ENCODE measurements at places on chromosomes 1 and 21.
A peak's percentile ranks its signal among the peaks of the same experiment; 100 is the strongest.

DNA sequence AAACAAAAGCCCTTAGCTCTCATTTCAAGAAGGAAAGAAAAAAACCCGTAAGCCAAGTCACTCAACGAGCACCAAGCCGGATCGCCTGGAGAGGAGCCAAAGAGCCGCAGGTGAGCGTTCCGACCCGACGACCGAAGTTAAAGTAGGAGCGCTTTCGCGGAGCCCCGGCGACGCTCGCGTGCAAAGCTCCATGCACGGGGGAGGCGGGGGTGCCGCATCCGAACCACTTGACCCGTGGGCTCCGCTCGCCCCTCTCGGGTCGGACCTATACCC lies 382 bp downstream of the GPBP1L1 start:
- DNase-seq, result no peak

DNA sequence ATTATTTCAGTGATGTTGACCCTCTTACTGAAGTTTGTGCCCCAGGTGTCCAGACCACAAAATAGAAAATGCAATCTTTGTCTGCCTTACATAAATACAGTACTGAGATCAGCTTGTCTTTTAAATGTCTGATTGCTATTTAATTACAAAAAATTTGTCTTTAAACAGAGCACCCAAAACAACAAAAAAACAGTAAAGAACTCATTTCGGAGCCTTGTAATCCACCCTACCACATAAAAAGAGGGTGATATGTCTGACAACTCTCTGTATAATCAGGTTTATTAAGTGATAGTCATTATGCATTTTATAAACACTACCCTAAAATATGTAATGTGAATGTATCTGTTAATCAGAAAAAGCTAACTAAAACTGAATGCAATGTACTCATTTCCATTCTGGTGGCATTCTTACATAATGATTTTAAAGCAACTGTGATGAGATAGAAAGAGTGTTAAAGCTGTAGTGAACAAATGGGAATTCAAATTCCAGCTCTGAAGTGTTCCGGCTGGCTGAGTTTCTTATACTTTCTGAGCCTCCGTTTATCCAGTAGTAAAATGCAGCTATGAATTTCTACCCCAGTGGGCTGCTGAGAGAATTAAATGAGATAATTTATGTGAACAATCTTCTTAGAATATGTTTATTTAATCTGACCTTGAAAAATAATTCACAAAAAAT lies 486.6 kb downstream of the USP25 start:
- DNase-seq, result peak; percentile 1

DNA sequence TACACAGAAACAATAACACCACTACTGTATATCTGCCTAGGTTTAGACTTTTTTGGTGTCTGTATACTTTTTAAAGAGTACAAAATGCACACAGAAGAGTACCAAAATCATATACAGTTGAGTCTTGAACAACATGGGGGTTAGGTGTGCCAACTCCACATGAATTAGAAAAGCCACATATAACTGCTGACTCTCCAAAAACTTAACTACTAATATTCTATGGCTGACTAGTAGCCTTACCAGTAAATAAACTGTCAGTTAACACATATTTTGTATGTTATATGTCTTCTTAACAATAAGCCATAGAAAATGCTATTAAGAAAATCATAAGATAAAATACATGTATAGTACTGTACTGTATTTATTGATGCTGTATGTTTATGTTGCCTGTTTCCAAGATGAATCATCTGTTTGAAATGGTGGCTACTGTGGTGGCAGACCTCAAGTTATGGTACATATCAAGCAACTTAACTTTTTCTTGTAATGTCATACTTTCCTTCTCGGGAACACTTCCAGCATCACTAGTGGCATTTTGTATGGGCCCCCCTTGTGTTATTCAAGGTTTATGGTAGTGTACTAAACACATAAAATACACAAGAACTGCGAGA lies 71.2 kb downstream of the LHX4 start:
- no peak for DNase-seq

DNA sequence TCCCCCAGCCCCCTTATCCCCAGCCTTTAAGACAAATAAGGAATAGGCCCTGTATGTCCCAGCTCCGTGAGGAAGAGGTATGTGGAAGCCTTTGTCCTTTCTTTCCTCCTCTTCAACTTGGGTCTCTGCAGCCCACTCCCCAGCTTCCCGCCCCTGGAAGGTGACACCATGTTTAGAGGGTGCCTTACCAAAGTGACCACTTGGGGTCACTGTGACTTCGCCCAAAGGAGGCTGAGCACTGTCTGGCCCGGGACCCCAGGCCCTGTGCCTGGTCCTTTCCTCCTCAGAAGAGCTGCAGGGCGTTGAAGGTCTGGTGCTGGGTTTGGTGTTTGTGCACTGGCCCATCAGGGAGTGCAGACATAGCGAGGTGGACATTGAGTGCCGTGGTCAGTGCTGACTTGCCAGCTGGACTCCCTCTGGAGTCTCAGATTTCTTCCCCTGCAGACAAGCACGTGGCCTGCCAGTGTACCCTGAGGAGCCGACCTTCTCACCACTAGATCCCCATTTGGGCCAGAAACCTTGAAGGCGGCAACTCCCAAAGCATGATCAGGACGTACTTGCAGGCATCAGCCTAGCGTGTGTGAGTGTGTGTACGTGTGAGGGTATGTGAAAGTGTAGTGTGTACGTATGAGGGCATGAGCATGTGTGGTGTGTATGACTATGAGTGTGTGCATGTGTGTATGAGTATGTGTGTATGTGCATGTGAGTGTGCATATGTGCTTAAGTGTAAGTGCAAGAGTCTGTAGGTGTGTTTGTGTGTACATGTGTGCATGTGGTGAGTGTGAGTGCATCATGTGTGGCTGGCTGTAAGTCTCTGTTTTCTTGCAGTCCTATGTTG lies 181.4 kb upstream of the KIAA0040 start:
- DNase-seq, result no peak

- peak; percentile 12 for DNase-seq
Measured at GRCh38 chr1:150576794-150577556, 2.4 kb downstream of the MCL1 start.

DNA sequence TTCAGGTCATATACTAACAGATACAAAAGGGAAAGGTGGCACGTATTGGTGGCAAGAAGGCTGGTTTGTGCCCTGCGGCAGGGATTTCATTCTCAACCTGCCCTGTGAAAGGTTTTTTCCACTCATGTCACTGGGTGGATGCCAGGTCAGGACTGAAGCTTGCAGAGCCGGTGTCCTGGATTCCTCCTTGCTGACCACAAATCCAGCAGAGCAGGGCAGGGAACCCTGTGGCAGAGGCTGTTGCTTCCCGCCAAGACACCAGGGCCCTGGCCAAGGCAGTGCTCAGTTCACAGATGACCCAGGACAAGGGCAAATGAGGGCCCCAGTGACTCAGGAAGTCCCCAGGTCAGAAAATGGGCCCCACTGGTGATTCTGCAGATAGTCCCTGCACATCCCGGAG lies 16.4 kb downstream of the BSND start:
- DNase-seq, result no peak

DNA sequence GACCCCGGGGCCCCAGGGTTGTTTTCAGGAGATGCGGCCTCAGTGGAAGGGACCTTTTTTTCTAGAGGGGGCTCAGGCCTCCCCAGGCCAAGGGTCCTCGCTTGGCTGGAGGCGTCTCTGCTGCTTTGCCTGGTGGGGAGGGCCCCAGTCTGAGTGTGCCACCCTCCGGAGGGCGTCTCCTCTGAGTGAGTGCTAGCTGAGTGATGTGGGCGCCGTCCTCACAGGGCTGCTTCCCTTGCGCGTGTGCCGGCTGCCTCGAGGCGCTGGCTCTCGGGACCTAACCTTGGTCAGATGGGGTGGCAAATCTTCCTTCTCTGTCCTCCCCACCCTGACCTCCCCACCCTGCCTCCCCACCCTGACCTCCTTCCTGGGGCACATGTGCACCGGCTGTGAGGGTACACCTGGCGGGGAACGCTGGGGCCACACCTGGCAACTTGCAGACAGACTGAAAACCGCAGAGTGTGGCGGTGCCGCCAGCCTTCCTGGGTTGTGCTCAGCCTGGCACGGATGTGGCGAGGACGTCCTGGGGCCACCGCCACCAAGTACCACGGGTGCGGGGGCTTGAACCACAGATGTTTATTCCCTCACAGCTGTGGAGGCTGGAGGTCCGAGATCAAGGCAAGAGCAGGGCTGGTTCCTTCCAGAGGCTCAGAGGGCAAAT lies 93.0 kb upstream of the TTC34 start:
- no peak for DNase-seq

- peak; percentile 56 for DNase-seq
Measured at GRCh38 chr1:25520446-25521061, 22.9 kb upstream of the LDLRAP1 start.

GRCh38 chr1:112614460-112615065 lies 4.4 kb downstream of the ST7L start:
- peak; percentile 58 for DNase-seq

GRCh38 chr21:36584980-36585940 lies 105.3 kb upstream of the CLDN14 start:
- DNase-seq, result no peak

GRCh38 chr1:106975944-106976343 lies 80.5 kb upstream of the PRMT6 start:
- no peak for DNase-seq

GRCh38 chr1:59549903-59550302 lies 253.0 kb downstream of the FGGY start:
- no peak for DNase-seq

DNA sequence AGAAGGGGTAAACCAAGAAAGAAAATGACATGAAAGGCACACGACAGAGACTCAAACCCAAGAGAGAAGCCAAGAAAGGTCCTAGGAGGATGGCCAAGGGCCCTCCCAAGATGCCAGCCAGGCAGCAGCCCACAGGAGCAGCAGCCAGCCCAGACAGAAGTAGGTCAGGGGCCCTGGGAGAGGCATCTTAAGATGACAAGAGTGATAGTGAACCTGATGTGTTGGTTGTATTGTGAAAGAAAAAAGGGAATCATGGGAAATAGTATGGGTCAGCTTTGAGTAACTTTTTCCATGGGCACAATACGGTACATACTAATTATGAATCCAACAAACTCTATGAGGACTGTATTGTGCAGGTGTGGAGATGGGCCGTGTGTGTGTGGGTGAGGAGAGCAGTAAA lies 3.3 kb downstream of the CCSAP start:
- DNase-seq, result no peak

GRCh38 chr1:30196457-30196856 lies 526.9 kb downstream of the MATN1 start:
- no peak for DNase-seq

GRCh38 chr1:17112496-17113236 lies 6.6 kb downstream of the PADI2 start:
- DNase-seq, result no peak

DNA sequence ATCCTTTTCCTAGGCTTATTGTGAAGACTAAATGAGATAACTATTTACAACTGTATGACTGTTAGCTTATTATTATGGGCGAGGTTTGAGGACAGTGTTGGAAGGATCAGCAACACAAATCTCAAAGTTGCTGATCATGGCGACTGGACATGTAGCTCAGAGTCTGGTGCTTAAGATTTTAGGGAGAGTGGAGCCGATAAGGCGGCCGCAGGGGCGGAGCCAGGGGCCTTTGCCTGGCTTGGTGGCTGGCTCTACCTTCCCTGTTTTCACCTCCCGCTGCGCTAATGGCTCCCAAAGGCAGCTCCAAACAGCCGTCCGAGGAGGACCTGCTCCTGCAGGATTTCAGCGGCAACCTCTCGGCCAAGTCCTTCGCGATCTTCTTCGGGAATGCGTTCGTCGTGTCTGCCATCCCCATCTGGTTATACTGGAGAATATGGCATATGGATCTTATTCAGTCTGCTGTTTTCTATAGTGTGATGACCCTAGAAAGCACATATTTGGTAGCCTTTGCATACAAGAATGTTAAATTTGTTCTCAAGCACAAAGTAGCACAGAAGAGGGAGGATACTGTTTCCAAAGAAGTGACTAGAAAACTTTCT lies 45.5 kb downstream of the GIPC2 start:
- no peak for DNase-seq

- DNase-seq, result no peak
Measured at GRCh38 chr21:21332492-21332891, 334.3 kb downstream of the NCAM2 start.

- DNase-seq, result no peak
Measured at GRCh38 chr21:33810766-33811165, 104.8 kb downstream of the ATP5PO start.

Data from kidney glomerular epithelial cell (primary cell).